Central memory CD4-positive, alpha-beta T cell (primary cell): ENCODE measurements at places on chromosomes 3 and 15.

DNA sequence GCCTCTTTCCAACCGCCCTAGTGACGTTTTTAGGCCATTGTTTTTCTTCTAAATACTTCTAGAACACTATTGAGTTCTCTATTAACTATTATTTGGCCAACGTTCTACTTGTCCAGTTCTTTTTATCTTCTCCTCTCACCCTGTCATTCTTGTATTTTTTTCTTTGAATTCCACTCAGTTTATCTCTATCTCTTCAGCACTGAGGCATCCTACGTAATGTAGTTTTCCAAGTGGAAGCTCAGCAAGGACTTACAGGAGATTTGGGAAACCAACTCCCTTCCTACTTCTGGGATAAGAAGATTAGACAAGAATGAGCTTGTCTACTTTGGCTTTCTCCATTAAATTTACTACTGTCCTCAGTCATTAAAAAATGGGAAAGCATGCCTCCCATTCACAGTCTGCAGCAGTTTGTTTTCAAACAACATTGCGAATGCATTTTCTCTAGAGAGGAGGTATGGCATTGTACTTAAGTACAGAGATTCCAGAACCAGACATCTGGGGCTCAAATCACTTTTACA lies 21.3 kb upstream of the NR2F2 start:
- no peak for DNase-seq

DNA sequence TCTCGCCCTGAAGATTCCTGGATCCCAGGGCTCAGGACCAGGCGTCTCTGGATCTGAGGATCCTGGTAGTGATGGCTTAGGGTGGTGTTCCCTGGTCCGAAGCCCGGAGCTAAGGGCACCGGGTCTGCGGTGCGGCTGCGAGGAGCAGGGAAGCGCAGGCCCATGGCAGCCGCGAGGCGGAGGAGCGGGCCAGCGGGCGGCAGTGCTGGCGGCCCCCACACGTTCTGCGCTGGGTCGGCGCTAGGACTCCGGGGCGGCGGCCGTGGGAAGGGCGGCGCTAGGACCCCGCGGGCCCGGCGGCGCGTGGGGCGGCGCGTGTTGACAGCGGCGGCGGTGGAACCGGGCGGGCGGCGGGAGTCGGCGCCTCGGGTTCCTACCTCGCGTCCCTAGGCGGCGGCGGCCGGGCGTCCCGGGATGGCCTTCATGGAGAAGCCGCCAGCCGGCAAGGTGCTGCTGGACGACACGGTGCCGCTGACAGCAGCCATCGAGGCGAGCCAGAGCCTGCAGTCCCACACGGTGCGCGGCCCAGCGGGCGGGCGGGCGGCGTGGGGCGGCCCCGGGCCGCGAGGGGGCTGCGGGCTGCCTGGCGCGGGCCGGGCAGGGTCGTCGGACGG lies at the start of gene PXK:
Gene PXK (plus strand): TSS at position 318 of the 614 bp plus-strand sequence. CDS start 97 bp downstream, at position 415.
- peak; percentile 78 for DNase-seq

- no peak for DNase-seq
Observed at GRCh38 chr15:98433346-98433745, 215.0 kb upstream of the IGF1R start.

- DNase-seq, result no peak
Observed at GRCh38 chr3:188052169-188053035, 101.6 kb upstream of the LPP start.

GRCh38 chr3:27883266-27883665 lies 161.1 kb upstream of the EOMES start:
- no peak for DNase-seq

- peak; percentile 23 for DNase-seq
Observed at GRCh38 chr15:85044251-85044853, 62.7 kb downstream of the PDE8A start.
